ENCODE measurements at places on chromosomes 6 and 20. TPM values are rescaled to one million over a fixed set of nuclear protein-coding genes. Genes with fewer than 3 reads are reported as not detected.

The CTCFL gene
- total RNA-seq, result not detected

The ULBP1 gene
- not detected for total RNA-seq

The TFAP2A gene
- 1.2 TPM for total RNA-seq

- no peak for DNase-seq
Observed at GRCh38 chr6:31702405-31702818, 712 bp downstream of the ABHD16A start.

The CGA gene
- total RNA-seq, result not detected

GRCh38 chr6:127684501-127684900 lies 107.5 kb downstream of the C6orf58 start:
- DNase-seq, result no peak

The GABRR2 gene
- 0.84 TPM for total RNA-seq

All from tibial nerve (tissue), 4 donors.